H9 (cell line): ENCODE measurements at places on chromosomes 6 and 20. TPM values are rescaled to one million over a fixed set of nuclear protein-coding genes. Genes with fewer than 3 reads are reported as not detected.
A peak's percentile ranks its signal among the peaks of the same experiment; 100 is the strongest.

The PPP1R16B gene
- 8.2 TPM in 2 replicates for total RNA-seq

The ARMH2 gene
- total RNA-seq: not detected in 2 replicates

DNA sequence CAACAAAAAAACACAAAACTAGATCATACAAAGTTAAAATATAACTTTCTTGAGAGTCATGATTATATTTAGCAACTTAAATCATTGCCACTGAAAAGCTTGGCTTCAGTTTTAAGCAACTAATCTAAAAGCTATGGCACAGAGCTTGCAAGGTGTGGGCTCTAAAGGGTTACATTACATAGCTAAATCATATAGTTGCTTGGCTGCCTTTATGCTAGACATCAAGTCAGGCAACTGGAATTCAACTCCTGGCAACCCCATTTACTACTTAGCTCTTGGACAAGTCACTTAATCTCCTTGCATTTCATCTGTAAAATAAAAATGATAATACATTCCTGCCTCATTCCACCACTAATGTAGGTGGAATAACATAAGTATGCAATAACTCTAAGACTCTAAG, 40.9 kb upstream of the GCM1 start:
- H3K36me3 ChIP-seq: no peaks in the 10 kb centered on the region
- peaks cover 3% of the 10 kb centered on the region; the same call in 1 of the 2 replicates for H3K4me1 ChIP-seq
- no peak overlapping the region for H3K4me3 ChIP-seq
- no peak overlapping the region for H3K27ac ChIP-seq
- H3K27me3 ChIP-seq: no peaks in the 10 kb centered on the region

- H3K27ac ChIP-seq: no peak overlapping the region
- H3K27me3 ChIP-seq: no peaks in the 10 kb centered on the region
- no peaks in the 10 kb centered on the region for H3K4me1 ChIP-seq
- peak; percentile 39 for DNase-seq
- H3K4me3 ChIP-seq: no peak overlapping the region
Observed at GRCh38 chr6:73511796-73512195, 9.0 kb downstream of the EEF1A1 start.

- no peaks in the 10 kb centered on the region for H3K4me1 ChIP-seq
- no peaks in the 10 kb centered on the region for H3K27me3 ChIP-seq
- DNase-seq: no peak
- no peaks in the 10 kb centered on the region for H3K36me3 ChIP-seq
- no peak overlapping the region for H3K27ac ChIP-seq
Observed at GRCh38 chr6:90256698-90257485, 39.8 kb downstream of the BACH2 start.

- H3K27me3 ChIP-seq: no peaks in the 10 kb centered on the region
- DNase-seq: no peak
- H3K36me3 ChIP-seq: no peaks in the 10 kb centered on the region
- H3K27ac ChIP-seq: no peak overlapping the region
- H3K4me1 ChIP-seq: no peaks in the 10 kb centered on the region; the same call in 1 of the 2 replicates
Observed at GRCh38 chr6:22579439-22579838, 10.1 kb downstream of the HDGFL1 start.

DNA sequence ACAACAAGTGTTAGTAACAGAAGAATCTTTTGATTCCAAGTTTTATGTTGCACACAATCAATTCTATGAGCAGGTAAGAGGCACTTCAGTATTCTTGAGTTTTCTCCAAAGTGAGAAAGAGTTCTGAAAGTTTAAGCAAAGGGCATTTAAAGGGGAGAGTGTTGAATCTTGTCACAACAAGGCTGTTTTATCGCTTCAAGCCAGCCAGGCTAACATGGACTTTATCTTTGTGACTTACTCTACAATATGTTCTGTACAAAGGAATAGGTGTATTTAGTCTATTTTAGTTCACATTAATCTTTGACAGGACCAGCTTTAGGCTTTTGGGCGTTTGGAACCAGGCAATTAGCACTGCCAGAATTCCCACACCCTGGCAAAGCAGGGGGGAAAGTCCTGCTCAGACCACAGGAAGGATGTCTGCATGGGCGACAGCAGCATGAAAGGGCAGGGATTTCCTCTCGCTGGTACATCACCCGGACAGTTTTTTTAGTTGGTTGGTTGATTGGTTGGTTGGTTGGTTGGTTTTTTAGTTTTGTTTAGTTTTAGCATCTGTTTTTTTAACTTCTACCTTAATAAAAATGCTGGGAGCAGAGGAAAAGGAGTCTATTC, 395.4 kb upstream of the SOX4 start:
- peaks cover 11% of the 10 kb centered on the region for H3K36me3 ChIP-seq
- no peak for DNase-seq
- H3K27me3 ChIP-seq: no peaks in the 10 kb centered on the region

- H3K27ac ChIP-seq: no peak overlapping the region
- H3K36me3 ChIP-seq: no peaks in the 10 kb centered on the region
- H3K4me1 ChIP-seq: no peaks in the 10 kb centered on the region
- no peak for DNase-seq
- no peaks in the 10 kb centered on the region for H3K27me3 ChIP-seq
Observed at GRCh38 chr6:118677193-118677592, 25.8 kb upstream of the CEP85L start.

DNA sequence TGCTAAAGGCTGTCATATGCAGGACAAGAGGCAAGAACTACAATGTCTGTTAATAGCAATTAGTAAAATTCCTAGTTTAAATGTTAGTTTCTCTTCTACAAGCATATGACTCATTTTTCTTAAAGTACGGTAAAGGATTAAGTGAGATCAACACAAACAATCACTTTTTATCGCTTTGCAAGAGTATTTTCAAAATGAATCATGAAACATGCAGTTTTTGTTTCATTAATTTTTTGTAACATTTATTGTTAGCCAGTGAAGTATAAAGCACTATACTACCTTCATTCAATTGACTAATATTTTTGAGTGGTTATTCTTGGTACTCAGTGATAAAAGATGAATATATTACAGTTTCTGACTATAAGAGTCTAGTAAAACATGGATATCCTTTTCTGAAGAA, 138.6 kb downstream of the AHI1 start:
- H3K4me1 ChIP-seq: no peaks in the 10 kb centered on the region
- no peak for DNase-seq
- H3K4me3 ChIP-seq: no peak overlapping the region
- H3K36me3 ChIP-seq: peaks cover 4% of the 10 kb centered on the region; the same call in 1 of the 2 replicates
- H3K27ac ChIP-seq: no peak overlapping the region
- H3K27me3 ChIP-seq: no peaks in the 10 kb centered on the region
